ENCODE measurements at places on chromosomes 7 and 10. TPM values are rescaled to one million over a fixed set of nuclear protein-coding genes. Genes with fewer than 3 reads are reported as not detected.

SLC26A5 gene
- polyA plus RNA-seq = 0.22 TPM

GRCh38 chr10:10967029-10967428, 50.6 kb upstream of the CELF2 start:
- DNase-seq = no peak

DNA sequence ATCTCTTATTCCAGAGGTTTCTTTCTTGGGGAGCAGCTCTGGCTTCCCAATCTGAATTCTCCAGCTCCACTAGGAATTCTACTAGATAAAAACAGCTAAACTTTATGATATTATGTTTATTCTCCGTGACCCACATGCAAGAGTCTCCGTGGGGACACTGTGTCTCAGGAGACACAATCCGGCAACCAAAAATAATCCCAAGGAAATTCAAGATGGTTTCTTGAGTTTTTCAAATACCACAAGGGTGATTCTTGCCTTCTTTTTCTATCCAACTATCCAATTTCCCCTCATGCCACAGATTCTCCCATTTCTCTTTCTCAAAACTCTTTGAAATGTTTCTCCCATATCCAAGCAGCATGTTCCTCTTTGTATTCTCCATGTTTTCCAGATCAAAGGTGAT, 103.1 kb downstream of the FAS start:
- no peak for DNase-seq

PNLIPRP2 gene
- polyA plus RNA-seq = not detected

- DNase-seq = no peak
These were observed 69.2 kb upstream of the ADGRA1 start for GRCh38 chr10:133018491-133018890.

GRCh38 chr10:48523820-48524758, 80.8 kb downstream of the ARHGAP22 start:
- no peak for DNase-seq
